Anterior cingulate cortex (tissue), 58 donors: ENCODE measurements at places on chromosomes 11 and 22.

DNA sequence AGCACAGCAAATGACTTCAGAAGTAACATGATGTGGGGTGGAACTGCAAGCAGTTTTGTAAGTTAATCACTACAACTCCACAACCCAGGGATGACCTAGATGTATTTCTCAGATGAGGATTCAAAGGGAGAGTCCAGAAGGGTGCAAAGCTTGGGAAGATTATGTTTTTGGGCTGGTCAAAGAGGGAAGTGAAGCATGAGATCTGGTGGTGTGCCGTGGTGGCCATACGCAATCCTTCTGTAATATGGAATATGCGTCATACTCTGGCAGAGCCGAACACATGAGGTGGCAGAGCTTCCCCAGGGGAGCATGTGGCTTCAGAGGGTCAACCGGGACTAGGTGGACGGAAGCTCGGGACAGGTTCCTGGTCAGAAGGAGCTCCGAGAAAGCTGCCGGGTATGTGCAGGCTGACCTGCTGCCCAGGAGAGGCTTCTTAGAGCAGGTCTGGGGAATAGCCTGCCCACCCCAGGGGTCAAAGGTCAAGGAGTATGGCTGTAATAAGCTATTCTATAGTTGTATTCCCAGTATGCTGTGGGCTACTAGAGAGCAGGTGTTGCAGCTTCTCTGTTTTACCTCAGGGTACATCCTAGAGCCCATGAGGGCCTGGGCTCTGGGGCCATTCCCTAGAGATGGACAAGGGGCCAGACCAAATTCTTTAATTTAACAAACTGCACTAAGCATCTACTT is 70.1 kb upstream of the PHOX2A start:
- no peak for DNase-seq

GRCh38 chr11:46382646-46383403 is 1.4 kb downstream of the MDK start:
- peak; percentile 27 for DNase-seq

DNA sequence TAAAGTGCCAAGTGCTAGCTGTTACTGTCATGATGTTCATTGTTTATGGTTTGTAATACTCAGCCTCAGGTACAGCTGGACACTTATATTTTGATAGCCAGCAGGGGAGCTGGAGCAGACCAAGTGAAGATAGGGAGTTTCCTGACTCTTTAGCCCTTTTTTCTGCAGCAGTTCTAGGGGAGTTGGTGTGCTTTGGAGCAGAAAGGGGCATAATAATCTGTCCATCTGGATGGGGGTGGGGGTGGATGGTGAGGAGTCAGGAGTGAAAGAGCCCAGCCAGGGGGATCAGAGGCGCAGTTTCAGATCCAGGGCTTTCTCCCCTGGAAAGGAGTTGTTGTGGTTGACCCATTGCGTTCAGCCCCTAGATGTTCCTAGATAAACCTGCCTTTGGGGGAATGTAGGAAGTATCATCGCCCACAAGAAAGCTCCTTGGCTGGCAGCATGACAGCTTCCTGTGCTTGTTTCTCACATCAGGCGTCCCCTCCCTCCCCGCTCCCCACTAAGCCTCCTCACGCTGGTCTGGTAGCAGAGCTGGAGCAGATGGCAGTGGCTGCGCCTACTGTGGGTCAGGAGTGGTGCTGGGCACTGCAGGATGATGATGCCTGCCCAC is 41.9 kb downstream of the MED15 start:
- no peak for DNase-seq

GRCh38 chr22:25413620-25414019 is 150.9 kb upstream of the GRK3 start:
- DNase-seq = no peak

- no peak for DNase-seq
These were observed 474.3 kb downstream of the METTL15 start for GRCh38 chr11:28582506-28582905.

- DNase-seq = no peak
These were observed 2.1 kb upstream of the LHFPL7 start for GRCh38 chr22:24948356-24949202.

- DNase-seq = no peak
These were observed 14.5 kb downstream of the MAML2 start for GRCh38 chr11:96328395-96329010.

DNA sequence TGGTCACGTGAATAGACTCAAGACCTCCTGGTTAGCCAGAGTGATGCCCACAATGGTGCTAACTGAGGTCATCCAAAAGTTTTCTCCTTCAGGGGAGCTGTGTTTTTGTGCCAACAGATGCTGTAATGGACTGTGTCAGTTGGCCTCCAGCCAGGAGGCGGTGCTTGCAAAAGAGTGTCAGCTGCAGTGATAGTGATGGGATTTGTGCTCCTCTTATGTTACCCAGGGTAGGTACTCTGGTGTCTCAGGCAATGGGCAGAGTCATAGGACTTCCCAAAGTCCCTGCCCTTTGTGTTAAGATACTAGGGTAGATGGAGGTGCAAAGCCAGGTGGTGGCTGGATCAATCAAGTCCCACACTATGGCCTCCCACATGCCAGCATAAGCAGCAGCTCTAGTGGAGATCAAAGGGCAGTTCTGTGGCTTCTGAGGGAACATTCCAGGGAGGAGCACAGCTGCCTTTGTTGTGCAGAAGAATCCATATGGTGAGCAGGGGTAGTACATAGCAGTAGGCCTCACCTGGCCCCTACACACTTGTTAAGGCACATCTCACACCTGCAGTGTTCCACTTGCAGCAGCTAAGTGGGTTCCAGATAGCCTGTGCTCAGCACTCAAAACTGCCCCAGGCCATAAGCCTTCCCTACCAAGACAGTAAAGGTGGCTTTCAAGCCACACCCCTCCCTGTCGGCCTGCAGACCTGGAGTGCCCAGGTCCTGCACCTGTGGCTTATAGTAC is 9.4 kb upstream of the FANCF start:
- DNase-seq = no peak

DNA sequence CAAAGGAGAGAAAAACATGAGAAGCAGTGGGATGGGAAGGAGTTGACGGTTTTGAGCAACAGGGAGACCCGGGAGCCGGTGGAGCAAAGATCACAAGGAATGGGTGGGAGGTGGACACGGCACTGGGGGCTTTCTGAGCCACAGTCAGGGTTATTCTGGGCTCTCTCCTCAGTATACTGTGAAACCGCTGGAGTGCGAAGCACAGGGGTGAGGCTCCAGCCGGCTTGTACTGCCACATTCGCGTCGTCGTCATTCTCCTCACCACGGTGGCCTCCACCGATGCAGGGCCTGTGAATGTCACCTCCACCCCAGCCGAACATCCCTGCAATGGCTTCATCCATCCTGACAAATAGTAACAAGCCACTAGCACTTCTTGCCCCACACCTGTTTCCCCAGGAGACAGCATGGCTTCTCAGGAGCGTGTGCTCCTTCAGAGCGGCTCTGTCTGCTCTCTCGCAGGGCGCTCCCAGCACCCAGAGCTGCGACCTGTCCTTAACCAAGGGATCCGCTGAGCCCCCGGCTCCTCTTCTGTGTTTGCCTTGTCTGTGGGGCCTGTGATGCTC is 1165.3 kb downstream of the TBC1D22A start:
- no peak for DNase-seq

- DNase-seq = no peak
These were observed 50.6 kb upstream of the APOA1 start for GRCh38 chr11:116888024-116888423.

DNA sequence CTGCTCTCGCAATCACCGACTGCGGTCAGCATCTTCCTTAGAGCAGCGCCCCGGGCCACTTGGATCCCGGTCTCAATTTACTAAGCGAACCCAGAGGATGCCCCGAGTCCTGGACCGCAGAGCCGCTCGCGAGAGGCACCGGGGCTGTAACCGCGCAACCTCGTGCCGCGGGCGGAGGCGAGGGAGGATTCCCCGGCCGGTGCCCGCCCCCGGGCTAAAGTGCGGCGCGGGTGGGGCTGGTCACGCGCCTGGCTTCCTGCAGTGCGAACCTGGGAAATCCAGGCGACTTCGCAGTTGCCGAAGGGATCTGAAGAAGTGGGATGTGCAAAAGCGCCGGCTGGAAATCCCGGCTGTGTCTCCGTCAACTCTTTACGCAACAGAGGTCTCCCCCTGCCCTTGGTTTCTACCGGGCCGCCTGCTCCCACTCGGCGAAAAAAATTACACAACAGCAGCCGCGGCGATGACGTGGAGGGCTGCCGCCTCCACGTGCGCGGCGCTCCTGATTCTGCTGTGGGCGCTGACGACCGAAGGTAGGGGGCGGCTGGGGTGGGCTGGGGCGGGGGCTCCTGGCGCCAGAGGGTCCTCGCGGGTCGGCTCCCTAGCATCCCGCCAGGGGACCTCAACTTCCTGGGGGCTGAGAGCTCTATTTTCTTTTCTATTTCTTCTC is at the start of gene NCR3LG1:
Gene NCR3LG1 (plus strand): TSS at position 291 of the 667 bp plus-strand sequence. CDS start 170 bp downstream, at position 461.
- peak; percentile 62 for DNase-seq

DNA sequence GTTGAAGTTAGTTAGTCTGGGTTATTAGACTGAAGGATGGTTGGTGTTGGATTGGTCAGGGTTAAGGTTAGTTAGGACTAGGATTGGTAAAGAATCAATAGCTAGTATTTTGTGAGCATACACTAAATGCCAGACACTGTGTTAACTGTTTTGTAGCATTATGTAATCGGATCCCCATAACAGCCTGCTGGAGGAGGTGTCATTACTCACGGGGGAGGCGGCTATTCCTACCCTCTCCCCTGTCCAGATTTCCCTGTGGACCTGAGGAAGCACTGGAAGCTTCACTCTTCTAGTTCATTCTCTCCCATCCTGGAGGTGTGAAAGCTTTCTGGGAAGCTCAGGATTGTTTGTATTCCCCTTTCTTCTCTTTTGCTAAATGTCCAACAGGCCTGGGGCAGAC is 40.5 kb upstream of the KCNJ11 start:
- no peak for DNase-seq
